T-helper 9 cell (primary cell): ENCODE measurements at places on chromosomes 6 and 20.

GRCh38 chr6:72522735-72523141 is 99.1 kb upstream of the KCNQ5 start:
- DNase-seq, result no peak

- peak; percentile 58 for DNase-seq
These were observed 36.8 kb downstream of the YTHDF1 start for GRCh38 chr20:63178889-63179686.

GRCh38 chr6:49835140-49835539 is 31.2 kb downstream of the CRISP1 start:
- DNase-seq, result no peak

DNA sequence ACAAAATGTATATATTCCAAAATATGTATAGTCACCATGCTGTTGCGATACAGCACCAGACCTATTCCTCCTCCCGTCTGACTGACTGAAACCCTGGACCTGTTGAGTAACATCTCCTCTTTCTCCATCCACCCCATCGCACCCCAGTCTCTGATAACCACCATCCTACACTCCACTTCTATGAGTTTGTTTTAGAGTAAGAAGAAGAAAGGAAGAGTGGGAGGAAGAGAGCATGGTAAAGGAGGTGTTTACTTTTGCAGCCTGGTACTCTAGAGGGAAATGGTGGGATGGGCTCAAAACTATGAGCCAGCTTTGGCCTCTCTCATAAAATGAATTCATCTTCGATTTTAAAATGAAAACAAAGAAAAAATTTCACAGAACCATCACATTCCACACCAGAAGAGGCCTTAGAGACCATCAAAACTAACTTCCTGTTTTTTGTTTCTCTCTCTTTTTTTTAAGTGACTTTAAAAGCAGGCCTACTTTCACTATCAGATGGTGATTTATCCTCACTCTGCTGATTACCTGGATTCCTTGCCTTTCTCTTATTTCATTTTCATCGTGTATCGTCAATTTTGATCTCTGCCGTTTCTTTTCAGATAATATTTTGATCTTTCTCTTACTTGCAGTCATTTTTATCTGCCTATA is 16.8 kb upstream of the FUCA2 start:
- no peak for DNase-seq

- DNase-seq, result no peak
These were observed 628 bp upstream of the ERGIC3 start for GRCh38 chr20:35541118-35541782.

- no peak for DNase-seq
These were observed 48.1 kb upstream of the AFDN start for GRCh38 chr6:167778497-167779128.

GRCh38 chr6:30452736-30453507 is 36.4 kb upstream of the HLA-E start:
- no peak for DNase-seq

- DNase-seq, result no peak
These were observed at the start of gene BPIFB4 for GRCh38 chr20:33079259-33079658. Gene BPIFB4, plus strand, starts transcription at chr20:33079643. Its CDS starts 1,884 bp downstream, at chr20:33081527.

- no peak for DNase-seq
These were observed 189.4 kb downstream of the SLC16A10 start for GRCh38 chr6:111276736-111277135.

GRCh38 chr6:145032562-145033145 is 702.7 kb downstream of the EPM2A start:
- DNase-seq, result no peak

DNA sequence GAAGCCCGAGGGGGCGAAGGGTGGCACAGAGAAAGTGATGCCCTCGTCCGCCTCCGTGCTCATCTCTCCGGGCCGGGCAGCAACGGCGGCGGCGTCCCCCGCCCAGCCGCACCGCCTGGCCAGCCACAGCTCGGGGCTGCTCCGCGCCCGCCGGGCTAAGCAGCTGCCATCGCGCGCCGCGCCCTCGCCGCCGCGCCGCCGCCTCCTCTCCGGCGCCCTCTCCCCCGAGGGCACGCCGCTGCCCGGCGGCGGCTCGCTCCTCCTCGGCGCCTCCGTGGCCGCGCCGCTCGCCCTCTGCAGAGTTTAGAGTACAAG is 225 bp downstream of the MAP3K5 start:
- DNase-seq, result no peak

DNA sequence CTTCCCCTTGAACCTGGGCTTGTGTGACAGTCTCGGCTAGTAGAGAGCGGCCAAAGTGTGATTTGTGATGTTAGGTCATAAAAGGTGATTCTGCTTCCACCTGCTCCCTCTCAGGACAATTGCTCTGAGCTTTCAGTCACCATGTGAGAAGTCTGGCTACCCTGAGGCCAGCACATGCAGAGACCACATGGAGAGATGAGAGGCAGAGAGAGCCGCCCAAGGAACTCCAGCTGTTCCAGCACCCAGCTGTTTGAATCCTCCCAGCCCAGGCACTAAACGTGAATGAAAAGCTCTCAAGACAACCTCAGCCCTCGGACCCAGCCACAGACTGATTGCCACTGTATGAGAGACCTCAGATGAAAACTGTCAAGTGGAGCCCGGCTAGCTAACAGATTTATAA is 143.4 kb upstream of the EEF1E1 start:
- DNase-seq, result no peak

DNA sequence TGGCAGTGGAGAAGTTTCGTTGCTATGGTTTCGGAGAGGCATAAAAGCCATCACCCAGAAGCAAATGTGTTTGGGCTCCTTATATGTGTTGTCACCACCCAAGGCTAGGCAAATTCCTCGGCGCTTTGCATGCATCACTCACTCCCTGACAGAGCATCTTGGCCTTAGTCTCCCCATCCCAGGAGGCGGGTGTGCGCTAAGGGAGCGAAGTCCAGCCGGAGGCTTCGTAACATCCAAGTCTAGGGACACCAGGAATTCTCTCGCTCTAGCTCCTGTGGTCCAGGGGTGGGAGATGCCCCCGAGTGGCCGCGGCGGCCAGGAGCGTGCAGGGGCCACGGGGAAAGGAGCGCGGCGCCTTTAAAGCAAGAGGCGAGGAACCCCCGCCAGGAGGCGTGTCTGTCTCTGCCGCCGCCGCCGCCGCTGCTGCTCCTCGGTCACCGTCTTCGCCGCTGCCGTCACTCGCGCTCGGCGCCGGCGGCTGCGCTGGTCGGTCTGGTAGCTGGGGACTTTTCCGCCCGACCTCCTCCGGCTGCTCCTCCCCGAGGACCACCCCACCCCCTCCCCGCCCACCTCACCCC is at the start of gene GRIK2:
Gene GRIK2 (plus strand): TSS at position 458 of the 578 bp plus-strand sequence.
- no peak for DNase-seq

DNA sequence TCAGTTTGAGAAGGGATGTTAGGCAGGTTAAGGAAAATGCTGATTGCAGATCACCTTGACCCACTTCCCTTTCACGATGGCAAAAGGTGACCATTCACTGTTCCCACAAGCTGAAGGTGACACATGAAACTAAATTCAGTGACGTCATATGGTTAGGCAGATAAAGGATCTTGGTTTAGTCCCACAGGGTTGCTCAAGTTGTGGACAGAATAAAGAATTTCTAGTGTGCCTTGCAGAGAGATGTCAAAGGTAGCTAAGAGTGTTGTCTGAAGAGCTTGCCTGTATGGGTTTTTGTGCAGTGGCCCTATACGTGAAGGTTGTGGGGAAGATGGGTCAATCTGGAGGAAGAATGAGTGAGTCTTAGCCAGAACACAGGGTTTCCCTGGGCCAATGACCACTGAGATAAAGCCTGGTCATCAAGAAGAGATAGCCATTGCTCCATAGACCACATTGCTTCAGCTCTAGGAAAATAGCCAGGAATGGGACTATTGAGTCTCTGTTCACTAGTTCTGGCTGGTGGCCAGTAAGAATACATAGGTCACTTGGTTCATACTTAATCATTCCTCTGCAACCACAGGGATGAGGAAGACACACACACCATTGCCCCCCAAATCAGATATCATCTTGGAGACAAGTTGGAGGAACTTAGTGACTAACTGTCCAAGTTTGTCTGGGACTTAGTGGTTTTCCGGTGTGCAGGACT is 148.5 kb upstream of the ATXN1 start:
- DNase-seq, result no peak

DNA sequence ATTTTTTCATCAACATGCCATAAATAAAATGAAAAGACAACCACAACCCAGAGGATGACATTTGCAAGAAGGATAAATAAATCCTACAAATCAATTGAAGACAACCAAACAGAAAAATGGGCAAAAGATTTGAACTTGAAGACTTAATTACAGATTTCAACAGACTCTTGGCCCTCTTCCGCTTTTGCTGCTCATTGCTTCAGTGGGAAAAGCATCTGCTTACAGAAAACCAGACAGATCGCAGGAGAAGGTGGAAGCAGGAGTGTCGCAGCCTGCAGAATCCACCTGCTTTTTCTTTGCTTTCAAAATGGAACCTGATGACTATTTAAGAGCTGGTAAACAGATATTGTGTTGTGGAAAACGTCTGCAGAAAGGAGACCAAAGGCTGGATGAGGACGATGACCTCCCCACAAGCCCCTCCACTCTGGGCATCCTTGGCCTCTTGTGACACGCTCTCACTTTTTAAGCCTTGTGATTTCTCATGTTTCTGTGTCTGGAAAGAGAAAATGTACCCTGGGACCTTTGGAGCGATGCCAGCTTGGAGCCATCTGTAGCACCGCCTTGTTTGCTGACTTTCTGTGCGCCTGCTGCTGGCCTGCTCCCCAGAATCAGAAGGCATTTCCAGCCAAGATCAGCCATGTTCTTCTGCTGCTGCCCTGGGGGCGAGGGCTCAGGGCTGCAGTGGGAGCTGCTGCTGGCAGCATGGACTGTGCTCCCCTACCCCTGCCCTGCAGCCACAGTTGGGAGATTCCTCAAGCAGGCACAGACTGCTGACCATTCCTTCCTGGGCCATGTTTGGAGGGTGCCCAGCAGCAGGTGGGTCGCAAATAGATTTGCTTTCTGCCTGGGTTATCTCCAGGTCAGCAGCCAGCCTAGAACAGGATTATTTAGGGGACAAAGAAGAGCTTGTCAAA is 3.6 kb upstream of the CSTL1 start:
- DNase-seq, result no peak

DNA sequence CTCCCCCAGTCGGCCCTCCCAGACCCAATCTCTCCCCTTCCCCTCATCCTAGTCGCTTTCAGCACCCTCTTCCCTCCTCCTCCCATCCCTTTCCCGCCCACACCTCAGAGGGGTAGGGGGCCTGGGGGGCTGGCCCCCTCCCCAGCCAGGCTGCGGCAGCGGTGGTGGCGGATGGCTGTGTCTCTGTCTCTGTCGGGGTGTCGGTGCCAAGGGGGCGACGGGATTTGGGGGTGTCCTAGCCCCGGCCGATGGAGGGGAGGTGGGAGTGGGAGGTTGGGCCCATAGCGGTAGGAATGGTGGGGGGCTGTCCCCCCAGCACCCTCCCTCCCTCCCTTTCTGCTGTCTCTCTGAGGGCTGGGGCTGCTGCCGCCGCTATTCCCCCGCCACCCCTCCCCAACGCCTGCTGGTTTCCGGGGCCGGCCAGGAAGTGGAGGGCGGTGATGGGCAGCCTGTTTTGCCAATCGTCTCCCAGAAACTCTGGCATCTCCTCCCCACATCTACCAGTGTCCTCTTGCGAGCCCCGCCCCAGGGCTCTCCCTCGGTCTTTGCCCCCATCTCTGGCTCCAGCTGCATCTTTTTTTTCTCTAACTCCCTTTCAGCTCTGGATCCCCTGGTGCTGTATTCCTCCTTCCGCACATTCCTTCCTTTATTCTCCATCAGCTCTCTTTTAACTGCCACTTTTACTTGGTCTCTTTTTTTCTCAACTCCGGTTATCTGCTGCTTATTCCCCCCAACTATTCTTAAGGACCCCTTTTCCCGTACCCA is at the start of gene AGPAT1:
Gene AGPAT1 (minus strand): TSS at position 374 of the 765 bp plus-strand sequence. CDS start 4,588 bp downstream, outside the sequence.
- peak; percentile 94 for DNase-seq

GRCh38 chr6:106666282-106667021 is 37.1 kb downstream of the QRSL1 start:
- no peak for DNase-seq

GRCh38 chr6:123640567-123641187 is 3.9 kb upstream of the TRDN start:
- DNase-seq, result no peak

GRCh38 chr20:1166948-1167720 is 17.6 kb downstream of the TMEM74B start:
- no peak for DNase-seq

DNA sequence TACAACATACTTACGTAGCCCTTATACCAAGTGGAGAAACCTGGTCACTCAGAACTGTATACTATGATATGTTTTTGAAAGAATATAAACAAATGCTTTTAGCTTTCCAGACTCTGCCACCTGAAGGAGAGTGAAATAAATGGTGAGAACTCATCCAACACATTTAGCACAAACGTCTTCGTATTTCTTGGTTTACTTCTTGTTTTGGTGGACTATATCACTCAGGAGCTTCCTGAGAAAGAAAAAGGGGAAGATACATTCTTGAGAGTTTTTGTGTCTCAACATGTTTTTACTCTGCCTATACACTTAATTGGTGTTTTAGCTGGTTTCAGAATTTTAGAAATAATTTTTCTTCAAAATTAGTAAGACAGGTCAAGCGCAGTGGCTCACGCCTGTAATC is 19.4 kb upstream of the CTAGE9 start:
- DNase-seq, result no peak

DNA sequence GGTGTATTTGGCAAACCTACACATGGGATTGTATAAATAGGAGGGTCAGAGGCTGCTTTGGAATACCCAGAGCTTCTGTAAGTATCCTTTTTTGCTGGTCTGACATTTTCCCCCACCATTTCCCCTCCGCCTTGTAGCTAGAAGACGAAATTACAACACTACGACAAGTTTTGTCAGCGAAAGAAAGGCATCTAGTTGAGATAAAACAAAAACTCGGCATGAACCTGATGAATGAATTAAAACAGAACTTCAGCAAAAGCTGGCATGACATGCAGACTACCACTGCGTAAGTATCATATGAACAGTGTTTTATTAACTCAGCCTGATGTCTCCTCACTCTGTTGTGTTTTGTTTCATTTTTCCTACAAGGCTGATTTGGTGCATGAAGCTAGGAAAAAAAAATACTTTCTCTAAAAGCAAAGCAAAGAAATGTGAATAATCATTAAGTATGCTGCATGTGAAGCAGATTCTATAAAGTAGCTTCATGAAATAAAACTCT is 72.7 kb downstream of the HDDC2 start:
- no peak for DNase-seq

- peak; percentile 2 for DNase-seq
These were observed at the start of gene PDE7B for GRCh38 chr6:135851442-135852271. Gene PDE7B, plus strand, starts transcription at chr6:135851701.

GRCh38 chr6:45419571-45420082 is 41.9 kb upstream of the SUPT3H start:
- peak; percentile 43 for DNase-seq

GRCh38 chr6:137001299-137001976 is 43.3 kb downstream of the IL20RA start:
- no peak for DNase-seq

GRCh38 chr6:131733376-131734016 is 22.7 kb upstream of the CTAGE9 start:
- DNase-seq, result no peak
